WERI-Rb-1 (cell line): ENCODE measurements at places on chromosomes 2 and 18.

DNA sequence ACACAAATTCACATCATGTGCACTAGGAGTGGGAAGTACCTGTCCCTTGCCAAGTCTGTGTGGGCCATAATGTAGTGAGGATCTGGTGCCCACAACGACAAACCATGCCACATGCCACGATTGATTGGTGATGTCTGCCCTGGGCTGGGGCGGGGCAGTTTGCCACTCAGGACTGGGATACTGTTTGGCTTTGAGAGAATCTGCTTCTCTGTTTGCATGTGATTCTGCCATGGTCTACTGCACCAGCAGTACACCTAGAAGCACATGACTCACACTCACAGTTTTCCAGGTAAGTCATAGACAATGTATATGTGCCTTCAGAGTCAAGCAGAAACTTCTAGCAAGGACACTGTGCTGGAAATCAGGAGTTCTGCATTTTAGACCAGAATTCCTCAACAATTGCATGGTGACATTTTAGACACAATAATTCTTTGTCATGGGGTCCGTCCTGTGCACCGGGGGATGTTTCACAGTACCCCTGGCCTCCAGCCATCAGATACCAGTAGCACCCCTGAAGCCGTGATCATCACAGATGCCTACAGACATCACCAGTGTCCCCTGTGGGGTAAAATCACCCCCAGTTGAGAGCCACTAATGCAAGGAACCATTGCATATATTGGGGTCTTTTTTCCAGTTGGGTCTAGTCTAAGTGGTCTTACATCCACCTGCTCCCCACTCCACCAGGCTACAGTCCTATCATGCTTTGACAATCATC, 278.3 kb downstream of the EIPR1 start:
- DNase-seq: no peak

DNA sequence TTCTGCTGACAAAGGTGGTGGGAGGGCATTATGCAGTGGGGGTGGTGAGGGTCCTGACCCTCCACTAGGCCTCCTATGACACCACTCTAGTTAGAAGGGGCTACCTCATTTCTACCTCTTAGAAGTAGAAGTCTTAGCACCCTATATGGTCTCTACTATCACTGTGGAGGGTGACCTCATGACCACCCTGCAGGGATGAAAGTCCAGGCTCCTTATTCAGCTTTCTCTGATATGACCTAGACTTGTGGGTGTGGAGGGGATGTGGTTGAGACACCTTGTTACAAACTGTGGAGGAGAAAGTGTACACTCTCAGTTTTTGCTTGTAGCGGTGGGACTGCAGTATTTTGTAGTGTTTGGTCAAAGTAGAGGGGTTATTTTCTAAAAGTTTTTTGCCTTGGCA, 18.6 kb downstream of the TMEM182 start:
- DNase-seq: no peak

- DNase-seq: no peak
Measured at GRCh38 chr2:224930124-224930523, 112.1 kb downstream of the DOCK10 start.

DNA sequence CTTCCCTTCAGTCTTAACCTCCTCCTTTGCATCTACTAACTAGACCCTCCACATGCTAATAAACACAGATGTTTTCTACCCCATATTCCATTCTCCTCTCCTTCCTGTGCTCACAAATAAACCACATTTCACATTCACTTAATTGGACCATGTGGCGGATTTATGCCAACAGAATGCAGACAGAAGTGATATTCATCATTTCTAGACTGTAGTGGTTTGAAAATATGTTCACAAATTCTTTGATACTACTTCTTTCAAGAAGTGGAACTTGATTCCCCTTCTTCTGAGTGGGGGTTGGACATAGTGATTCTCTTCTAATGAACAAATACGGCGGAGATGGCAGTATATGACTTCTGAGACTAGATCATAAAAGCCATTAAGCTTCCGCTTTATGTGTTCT, 73.5 kb upstream of the SPTBN1 start:
- no peak for DNase-seq

- DNase-seq: no peak
Measured at GRCh38 chr2:128605931-128606330, 287.3 kb upstream of the HS6ST1 start.
